ENCODE measurements at places on chromosomes 3 and 15.
A peak's percentile ranks its signal among the peaks of the same experiment; 100 is the strongest.

DNA sequence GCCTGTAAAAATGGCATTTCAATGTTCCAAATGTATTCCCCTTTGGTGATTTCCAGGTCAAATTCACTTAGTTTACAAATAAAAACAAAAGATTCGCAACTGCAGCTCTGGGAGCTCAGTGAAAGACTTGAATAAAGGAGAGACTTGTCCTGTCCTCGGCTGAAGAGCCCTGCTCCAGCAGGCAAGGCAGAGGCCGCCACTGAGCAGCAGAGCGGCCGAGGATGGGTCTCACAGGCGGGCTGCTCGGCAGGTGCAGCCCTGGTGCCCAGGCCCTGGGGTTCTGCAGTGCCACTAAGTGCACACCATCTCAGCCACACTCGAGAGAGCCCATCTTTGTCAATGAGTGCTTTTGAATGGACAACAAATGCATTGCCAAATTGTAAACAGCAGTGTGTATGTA lies 856.2 kb downstream of the AGBL1 start:
- no peak for DNase-seq

DNA sequence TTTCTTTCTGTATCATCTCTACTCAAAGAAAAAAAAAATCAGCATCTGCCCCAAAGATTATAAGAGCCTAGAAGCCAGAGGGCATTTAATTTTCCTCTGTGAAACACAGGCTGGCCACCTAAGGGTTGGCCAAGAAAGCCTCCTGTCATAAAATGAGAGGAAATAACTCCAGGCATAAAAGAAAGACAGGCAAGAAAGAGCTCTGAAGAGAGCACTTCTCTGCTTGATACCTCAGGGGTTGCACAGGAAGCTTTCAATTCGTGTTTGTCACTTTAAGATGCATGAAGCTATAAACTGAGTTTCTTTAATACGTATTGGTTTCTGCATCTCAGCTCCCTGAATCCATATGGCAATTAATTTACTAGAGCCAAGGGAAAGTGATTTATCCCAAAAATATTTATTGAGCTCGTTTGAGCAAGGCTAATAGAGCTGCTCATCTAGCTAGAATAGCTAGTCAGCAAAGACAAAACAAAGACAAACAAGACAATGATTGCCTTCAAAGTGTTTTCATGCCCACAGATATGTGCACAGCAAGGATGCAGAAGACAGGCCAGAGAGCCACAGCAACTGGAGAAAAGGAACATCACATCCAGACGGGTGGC lies 35.5 kb downstream of the ATP8B4 start:
- DNase-seq = no peak

DNA sequence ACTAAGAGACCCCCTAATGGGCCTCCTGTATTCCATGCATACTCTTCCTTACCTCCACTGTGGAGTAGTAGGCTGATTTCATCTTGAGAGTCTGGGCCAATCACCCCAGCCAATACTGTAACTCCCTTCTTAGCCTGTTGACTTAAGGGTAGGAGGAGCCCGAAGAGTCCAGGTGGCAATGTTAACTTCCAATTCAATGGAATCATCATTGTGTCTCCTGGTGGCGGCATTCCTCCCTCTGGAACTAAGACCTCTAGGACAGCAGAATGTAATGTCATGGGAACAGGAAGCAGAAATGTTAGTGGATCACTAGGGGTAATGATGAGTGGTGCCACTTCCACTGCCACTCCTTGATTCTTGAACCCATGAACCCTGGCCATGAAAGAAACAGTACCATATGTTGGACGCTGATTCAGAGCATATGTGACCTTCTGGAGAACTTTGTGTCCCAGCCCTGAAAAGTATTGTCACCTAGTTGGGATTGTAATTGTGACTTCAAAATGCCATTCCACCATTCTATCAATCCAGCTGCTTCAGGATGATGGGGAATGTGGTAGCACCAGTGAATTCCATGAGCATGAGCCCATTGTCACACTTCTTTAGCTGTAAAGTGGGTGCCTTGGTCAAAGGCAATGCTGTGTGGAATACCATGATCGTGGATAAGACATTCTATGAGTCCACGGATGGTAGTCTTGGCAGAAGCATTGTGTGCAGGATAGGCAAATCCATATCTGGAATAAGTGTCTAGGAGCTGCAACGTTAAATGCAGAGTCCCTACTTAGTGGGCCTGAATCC lies 24.9 kb downstream of the NAALADL2 start:
- no peak for DNase-seq

DNA sequence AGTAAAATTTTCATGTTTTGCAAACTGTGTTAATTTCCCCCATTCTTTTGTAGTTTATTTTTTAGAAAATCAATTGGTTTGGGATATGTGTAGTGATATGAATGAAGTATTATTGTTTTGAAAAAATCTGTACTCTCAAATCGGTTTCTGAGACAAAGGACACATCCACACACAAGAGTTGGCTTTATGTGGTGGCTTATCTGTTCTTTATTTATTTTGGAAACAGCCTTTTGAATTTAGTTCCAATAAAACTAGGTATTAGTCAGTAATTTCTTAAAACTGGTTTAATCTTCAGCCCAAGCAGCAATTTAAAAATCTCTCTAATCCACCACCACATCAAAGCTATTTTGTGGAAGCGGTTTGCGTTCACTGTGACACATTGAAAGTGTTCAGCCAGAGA lies 741.5 kb upstream of the GRM7 start:
- no peak for DNase-seq

GRCh38 chr15:48266024-48266689 lies 60.1 kb downstream of the SLC12A1 start:
- no peak for DNase-seq

GRCh38 chr15:36807134-36807764 lies 227.8 kb downstream of the CDIN1 start:
- no peak for DNase-seq

- no peak for DNase-seq
Measured at GRCh38 chr3:111621535-111621934, 26.4 kb upstream of the ZBED2 start.

DNA sequence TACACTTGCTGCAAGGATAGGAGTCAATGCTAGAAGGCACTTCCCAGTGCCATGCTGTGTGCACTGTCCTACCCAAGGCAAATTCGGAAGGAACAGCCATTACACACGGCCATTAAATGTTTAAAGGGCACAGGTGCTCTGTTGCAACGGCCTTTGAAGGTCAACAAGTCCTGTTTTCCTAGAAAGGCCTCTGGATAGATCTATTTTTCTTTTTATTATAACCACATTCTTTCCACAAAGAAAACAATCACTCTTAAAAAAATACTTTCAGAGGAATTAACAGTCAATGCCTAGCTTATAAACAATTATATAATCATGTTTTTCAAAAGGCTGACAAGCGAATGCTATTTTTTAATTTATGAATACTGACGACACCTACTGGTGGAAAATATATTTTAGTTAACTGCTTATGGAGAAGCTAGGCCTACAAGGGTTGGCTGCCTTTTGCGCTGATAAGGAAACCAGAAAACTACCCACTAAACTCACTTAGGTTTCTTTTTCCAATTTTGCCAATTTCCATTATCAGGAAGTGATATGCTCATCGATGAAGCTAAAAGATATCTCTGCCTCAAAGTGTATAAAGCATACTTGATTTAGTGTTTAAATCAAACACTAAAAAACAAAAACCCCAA lies 2.4 kb downstream of the ARHGEF3 start:
- DNase-seq = peak; percentile 41

GRCh38 chr15:75650908-75651809 lies 3.4 kb downstream of the SNX33 start:
- DNase-seq = no peak

DNA sequence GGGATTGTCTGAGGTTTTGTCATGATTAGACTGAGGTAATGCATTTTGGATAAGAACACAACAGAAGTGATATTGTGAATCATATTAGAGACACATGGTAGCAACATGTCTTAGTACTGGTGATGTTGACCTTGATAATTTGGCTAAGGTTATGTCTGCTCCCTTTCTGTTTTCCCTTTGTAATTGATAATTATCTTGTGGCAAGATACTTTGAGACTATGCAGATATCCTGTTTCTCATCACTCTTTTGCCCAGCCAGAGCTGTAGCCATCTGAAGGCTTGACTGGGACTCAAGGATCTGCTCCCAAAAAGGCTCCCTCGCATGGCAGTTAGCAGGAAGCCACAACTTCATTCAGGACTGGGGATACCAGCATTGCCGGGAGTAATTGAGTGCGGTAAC lies 35.3 kb upstream of the LARS2 start:
- DNase-seq = no peak

- DNase-seq = no peak
Measured at GRCh38 chr15:82531496-82532382, 8.5 kb downstream of the RPS17 start.

- no peak for DNase-seq
Measured at GRCh38 chr3:66962664-66963063, 35.4 kb upstream of the KBTBD8 start.

- DNase-seq = no peak
Measured at GRCh38 chr15:44186705-44187104, 8.4 kb downstream of the FRMD5 start.

DNA sequence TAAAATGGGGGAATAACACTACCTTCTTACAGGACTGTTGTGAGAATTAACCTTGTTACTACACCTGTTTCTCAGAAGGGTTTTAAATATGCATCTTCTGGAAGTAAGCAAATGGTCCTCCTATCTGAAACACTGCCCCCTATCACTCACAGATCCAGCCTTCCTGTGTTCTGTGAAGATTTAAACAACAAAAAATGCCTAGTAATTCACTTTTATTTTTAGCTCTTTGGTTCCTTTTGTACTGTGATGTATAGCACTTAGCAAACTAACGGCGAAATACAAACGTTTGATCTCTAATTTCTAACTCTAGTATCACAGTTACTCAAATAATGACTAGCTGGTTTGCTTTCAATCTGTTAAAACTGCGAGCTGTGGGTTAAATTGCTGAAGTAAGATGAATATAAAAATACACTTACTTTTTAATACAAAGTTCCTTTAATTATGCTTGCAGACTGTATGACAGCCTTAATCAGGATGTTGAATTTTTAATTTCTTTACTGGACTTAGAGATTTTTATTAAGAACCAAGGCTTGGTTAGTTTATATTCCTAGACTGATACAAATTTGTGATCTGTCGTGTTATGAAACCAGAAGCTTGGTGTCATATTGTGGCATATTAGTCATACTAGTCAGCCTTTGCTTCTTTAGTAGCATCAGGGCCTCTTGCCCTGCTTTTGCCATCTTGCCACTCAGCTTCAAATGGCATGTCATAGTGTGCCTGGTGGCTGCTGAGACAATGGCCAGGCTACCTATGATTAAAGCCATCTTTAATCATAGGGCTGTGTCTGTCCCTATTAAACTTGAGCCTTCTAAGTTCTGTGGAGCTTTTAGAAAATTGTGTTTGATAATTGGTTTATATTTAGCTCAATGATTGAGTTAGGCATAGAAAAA lies 9.2 kb downstream of the EIF3J start:
- no peak for DNase-seq

Data from retina (tissue), 1 donor.